ENCODE measurements at places on chromosomes 12 and 14.

- peak; percentile 19 for DNase-seq
These were observed 399 bp downstream of the NCAPD2 start for GRCh38 chr12:6494258-6494743.

- DNase-seq = no peak
These were observed 9.2 kb downstream of the WNT5B start for GRCh38 chr12:1638203-1638602.

DNA sequence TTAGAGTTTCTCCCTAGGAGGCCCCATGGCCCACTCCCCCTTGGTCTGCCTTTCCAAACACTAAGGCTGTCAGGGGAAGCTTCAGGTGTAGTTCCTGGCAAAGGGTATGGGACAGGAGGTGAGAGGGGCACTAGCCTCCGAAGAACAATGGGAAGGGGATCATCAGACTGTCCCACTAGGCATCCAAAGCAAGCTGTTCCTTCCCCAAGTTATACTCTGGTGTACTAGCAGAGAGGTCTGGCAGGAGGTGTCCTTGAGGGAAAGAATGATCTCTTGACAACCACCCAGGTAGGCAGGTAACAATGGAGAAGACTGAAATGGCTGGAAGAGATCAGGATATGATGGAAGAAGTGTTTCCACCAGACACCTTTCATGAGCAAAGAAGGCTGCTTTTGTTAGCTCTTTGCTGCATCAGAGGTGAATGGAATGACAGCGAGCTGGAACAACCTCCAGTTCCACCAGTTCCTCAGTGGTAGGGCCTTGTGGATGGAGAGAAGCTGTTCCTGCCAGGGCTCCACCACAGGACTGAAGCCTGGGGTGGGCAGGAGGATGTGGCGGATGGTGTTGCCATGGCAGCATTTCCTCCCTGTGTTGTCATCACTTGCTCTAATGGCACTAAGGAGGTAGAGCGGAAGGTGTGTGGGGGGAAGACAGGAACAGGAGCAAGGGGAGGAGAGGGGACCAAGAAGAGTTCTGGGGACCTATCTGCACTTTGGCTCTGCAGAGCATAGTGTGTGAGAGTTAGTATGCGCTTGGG is 2.3 kb upstream of the AGAP2 start:
- peak; percentile 47 for DNase-seq

- peak; percentile 49 for DNase-seq
These were observed 268.3 kb upstream of the PRKD1 start for GRCh38 chr14:30195941-30196340.

GRCh38 chr12:120496413-120497340 is 764 bp downstream of the DYNLL1 start:
- DNase-seq = peak; percentile 53

- no peak for DNase-seq
These were observed 172.3 kb downstream of the PPM1H start for GRCh38 chr12:62762645-62763044.

GRCh38 chr12:87280893-87281292 is 748.3 kb downstream of the C12orf50 start:
- no peak for DNase-seq

- DNase-seq = no peak
These were observed 340.6 kb downstream of the SEC23A start for GRCh38 chr14:38762426-38762825.

- no peak for DNase-seq
These were observed 65.7 kb upstream of the CAPRIN2 start for GRCh38 chr12:30820406-30820946.

Measured in Daoy (cell line).